Stimulated activated CD8-positive, alpha-beta memory T cell treated with anti-CD3 and anti-CD28 coated beads, Interleukin-4, amount 100 ng/mL, for 1 hour (primary cell): ENCODE measurements at places on chromosomes 5 and 9.

GRCh38 chr9:121690316-121690715 is 38.9 kb downstream of the DAB2IP start:
- no peak for DNase-seq

GRCh38 chr5:138639326-138639725 is 64.1 kb upstream of the HSPA9 start:
- DNase-seq: no peak

DNA sequence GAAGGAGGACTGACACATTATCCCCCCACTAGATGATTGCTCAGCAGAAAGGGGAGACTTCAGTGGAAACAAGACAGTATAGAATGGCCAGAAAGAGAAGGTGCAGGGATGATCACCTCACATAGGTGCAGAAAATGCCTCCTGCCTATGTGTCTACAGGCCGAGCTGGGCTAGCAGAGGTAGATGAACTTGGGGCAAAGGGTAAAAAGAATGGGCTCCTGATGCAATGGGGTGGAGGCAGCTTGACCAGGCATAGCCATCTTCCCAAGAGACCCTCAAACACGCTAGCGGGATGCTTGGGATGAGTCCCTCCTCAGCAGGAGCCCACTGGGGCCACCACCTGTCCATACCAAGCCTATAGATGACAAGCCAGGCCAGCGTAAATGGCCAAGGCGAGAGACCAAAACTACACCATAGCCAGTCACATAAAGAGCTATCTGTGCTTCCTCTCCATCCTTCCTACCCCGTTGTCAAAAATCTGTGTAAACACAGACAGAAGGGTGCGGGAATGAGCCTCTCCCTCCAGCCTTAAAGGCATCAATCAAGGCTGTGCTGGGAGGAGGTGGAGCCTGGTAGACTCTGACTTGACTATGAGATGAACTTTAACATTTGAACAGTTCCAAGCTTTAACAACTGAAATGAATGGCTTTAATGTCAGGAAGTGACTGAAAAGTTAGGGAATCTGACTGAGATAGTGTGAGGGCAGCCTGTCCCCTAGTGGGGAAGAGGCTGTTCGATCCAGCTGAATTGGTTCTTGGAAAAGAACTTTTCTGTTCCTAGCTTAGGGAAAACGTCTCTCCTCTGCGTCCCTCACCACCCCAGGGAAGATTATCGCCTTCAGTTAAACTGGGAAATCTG is 10.4 kb downstream of the C9orf152 start:
- DNase-seq: no peak

- no peak for DNase-seq
Observed at GRCh38 chr5:139708877-139709581, 60.9 kb downstream of the CXXC5 start.

DNA sequence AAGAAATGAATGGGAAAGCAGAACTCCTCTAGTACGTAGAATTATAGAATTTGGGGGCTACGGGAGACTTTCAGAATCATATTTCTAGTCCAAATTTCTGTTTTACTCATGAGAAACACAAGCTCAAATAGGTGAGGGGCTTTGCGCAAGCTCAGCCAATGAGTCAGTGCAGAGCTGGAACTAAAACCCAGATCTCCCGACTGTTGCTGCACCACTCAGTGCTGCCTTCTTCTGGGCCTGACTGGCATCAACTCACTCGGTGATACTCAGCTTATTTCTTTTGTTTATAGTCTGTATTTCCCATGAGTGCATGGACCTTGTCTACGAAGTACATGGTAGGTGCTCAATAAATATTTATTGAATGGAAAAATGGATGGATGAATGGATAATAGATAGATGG is 280.2 kb downstream of the CDK5RAP2 start:
- DNase-seq: no peak

DNA sequence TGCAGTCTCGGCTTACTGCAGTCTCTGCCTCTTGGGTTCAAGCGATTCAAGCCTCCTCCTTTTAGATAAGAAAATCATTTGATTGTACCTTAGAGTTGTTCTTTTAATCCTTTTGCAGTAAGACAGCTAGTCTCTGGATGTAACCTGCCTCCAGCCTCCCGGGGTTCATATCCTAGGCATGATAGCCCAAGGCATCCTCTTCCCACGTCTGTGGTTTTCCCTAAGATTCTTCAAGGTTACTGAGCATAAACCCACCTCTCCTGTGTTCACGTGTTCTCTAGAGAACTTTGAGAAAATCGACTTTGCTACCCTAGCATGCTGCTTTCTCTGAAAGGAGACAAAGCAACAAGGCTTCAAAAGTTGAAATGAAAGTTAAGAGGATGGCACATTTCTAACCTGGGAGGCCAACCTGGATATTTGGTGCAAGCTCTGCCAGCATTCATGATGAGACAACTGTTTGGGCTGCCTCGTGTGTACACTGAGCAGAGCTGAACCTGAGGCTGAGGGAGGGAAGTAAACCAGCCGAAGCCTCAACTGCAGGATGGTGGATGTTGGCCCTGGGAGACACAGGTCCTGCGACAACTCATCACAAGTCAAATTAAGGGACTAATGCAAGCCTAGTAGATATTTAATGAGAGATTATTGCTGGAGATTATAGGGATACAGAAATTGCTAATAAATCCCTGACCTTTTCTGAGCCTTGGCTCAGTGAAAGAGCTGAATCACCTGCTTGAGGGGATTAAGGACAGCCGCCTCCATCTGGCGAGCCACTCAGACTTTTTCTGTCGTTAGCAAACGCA is 261.8 kb downstream of the ARHGAP26 start:
- DNase-seq: no peak

GRCh38 chr5:26329562-26330189 is 708.7 kb downstream of the CDH9 start:
- no peak for DNase-seq

GRCh38 chr9:3682186-3682585 is 156.4 kb upstream of the RFX3 start:
- DNase-seq: no peak

DNA sequence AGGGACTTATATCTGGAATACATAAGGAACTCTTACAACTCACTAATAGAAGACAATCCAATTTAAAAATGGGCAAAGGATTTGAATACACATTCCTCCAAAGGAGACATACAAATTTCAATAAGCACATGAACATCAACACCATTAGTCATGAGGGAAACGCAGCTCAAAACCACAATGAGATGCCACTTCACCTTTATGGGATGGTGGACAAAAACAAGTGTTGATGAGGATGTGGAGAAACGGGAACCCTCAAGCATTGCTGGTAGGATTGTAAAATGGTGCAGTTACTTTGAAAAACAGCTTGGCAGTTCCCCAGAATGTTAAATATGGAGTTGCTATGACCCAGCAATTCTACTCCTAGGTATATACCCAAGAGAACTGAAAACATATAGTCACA is 72.7 kb upstream of the IER5L start:
- no peak for DNase-seq

DNA sequence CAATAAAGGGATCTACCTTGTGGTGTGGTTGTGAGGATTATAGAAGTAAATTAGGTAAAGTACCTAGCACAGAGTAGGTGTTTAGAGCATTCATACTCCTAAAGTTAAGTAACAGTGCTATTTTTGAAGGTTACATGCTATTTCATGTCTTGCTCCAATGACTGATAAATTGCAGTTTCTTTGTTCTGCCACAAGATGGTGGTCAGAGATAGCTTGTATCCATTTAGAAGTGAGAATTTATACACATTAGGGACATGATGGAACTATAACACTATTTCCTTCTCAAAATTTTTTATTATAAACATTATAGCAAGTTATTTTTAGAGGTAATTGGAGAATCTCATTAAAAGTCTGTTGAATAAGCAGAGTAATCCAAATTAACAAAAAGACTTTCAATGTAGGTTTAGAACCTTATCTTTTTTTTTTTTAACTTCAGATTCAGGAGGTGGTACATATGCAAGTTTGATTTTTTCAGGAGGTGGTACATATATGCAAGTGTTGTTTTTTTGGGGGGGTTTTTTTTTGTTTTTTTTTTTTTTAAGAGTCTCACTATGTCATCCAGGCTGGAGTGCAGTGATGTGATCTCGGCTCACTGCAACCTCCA is 17.1 kb downstream of the MTREX start:
- DNase-seq: no peak

GRCh38 chr9:113720495-113720894 is 155.6 kb upstream of the ZNF618 start:
- DNase-seq: no peak

- no peak for DNase-seq
Observed at GRCh38 chr5:115369430-115370144, 73.1 kb upstream of the CCDC112 start.

- DNase-seq: no peak
Observed at GRCh38 chr5:132104556-132104955, 31.0 kb downstream of the CSF2 start.

- no peak for DNase-seq
Observed at GRCh38 chr9:109242014-109242413, 75.0 kb upstream of the FRRS1L start.

- no peak for DNase-seq
Observed at GRCh38 chr5:7321724-7322123, 74.2 kb upstream of the ADCY2 start.

DNA sequence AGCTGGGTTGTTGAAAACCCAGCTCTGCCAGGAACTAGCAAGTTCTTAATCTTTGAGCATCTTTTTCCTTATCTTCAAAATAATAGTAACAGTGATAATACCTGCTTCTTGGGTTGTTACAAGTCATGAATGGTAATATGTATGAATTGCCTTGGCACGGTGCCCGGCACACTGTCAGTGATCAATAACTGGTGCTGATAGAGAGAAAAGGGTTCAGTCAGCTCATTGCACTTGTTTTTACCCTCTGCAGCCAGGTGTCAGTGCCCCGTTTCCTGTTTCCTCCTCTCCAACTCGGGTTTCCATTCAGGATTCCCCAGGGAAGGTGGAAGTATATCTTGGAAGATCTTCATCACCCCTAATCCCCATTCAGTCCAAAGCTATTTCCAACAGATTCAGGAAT is 15.8 kb upstream of the NIPAL4 start:
- DNase-seq: no peak

GRCh38 chr5:179382486-179382885 is 37.2 kb upstream of the ADAMTS2 start:
- DNase-seq: no peak

GRCh38 chr5:116516021-116516420 is 58.6 kb downstream of the SEMA6A start:
- DNase-seq: no peak

DNA sequence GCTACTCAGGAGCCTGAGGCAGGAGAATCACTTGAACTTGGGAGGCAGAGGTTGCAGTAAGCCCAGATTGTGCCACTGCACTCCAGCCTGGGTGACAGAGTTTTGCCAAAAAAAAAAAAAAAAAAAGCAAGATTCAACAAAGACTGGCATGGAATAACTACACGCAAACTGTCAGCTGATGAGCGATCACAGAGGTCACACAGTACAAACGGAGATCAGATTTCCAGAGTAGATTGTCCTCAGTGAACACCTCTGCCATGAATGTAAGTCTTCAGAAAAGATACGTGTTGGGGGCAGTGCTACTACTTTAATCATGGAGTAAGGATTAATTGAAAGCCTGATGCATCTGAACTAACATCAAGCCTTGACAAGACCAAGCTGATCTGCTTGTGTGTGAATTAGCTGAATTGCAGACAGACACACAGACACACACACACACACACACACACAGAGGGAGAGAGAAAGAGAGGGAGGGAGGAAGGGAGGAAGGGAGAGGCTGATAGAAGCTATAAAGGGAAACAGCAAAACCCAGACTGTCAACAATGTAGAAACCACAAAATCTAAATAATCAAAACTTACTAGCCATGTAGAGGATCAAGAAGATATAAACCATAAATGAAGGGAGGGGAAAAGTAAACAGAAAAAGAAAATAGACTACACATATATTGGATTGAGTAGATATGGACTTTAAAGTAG is 222.9 kb upstream of the ZNF462 start:
- no peak for DNase-seq

DNA sequence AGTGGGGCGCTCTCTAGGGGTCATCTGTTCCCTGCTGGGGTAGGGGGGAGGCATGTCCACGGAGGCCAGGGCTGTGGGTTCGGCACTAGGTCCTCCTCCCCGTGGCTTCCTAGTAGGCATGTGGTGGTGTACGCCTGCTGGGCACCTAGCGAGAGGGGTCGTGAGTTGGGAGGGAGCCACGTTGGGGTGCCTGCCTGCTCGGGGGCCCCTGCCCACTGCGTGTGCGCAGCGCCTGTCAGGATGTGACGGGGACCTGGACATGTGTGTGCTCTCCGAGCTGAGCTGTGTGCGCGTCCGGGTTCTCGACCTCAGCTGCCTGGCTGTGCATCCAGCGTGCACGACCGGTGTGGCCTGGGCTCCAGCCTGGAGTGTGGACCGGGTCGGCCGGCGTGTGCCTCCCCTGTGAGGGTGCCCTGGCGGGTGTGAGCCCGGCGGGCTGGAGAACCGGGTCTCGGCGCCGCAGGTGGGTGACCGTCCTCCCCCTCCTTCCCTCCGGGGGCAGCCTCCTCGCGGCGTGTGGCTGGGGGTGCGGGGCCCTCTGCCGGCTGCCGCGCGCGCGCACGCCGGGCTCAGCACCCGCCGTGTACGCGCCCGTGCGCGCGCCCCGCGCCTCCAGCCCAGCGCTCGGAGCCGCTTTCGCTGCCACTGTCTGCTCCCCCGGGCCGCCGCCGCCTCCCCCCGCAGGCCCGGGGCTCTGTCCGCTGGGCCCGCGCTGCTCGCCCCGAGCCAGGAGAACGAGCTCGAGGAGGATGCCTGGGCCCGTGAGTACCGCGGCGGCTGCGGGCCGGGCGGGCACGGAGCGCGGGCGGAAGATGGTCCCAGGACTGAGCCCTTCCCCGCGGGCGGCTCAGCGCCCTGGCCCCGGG is at the start of gene PRR7:
Gene PRR7 (plus strand): TSS at position 615 of the 866 bp plus-strand sequence. CDS start 8,254 bp downstream, outside the sequence.
- DNase-seq: peak; percentile 37

DNA sequence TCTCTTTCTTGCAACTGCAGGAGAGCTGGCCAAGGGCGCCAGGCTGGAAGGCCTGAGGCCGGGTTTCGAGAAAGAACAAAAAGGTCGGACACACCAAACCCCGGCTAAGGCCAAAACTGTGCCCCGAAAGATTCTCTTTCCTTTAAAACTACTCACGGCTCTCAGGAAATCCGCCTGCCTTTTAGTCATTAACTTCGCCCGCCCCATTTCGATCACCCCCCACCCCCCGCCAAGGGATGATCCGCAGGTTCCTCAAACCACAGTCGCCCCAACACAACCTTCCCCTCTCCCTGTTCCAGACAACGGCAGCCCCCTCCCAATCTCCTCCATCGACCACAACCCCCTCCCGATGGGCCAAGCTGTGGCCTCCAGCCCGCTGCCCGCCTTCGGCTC is 536 bp downstream of the FEM1C start:
- DNase-seq: peak; percentile 10

DNA sequence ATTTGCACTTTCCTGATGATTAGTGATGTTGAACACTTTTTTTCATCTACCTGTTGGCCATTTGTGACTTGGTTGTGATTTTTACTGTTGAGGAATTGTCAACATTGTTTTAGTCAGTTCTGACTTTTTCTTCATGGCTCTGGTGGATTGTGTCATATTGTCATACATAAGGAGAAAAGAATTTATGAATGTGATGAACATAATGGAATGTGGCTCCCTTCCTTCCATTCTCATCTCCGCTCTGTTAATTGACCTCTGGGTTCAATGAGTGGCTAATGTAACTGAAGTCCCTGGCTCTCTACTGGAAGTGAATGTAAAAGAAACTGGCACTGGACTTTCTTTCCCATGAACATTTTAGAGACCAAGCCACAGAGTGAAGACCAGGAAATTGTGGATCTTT is 49.2 kb downstream of the KIAA1958 start:
- DNase-seq: no peak

- no peak for DNase-seq
Observed at GRCh38 chr9:8877753-8878494, 1078.3 kb upstream of the DMAC1 start.
